Esophagus squamous epithelium (tissue), 5 donors: ENCODE measurements at places on chromosomes 4 and X. TPM values are rescaled to one million over a fixed set of nuclear protein-coding genes. Genes with fewer than 3 reads are reported as not detected.

- no peak for DNase-seq
Measured at GRCh38 chr4:172173206-172173605, 360.0 kb downstream of the GALNTL6 start.

DNA sequence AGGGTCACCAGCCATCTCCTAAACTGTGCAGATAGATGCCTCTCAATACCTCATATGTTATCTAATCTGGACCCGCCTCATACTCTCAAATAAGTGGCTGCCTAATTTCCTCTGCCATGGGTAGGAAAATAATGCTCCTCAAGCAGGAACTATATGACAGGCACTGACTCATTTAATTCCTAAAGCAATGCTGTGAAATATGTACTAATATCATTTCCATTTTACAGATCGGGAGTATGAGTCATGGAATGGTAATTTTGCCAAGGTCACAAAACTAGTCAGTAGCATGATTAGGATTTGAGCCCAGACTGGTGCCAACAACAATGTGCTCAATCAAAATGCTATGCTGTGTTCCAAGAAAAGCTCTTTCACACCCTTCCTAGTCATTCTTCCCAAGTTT lies 3.0 kb upstream of the NXT2 start:
- no peak for DNase-seq

LRCH2 gene
- total RNA-seq = 0.47 TPM

CT45A10 gene
- total RNA-seq = not detected

DNA sequence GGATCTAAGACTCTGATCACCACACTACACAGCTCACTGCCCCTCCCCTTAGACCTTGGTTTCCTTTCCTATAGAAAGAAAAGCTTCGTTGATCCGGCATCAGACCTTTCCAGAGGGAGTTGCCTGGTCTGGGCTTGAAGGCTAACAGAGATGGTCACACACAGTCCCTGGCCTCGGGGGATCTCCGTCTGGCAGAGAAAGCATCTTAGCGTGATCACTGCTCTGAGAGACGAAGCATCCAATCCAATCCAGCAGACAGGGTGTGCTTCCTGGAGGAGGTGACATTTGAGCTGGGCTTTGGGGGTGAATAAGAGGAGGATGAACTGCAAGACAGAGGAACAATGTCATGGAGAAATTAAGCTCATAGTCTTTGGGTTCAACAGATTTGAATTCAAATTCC lies 49.5 kb downstream of the HTRA3 start:
- no peak for DNase-seq

CCSER1 gene
- 12.4 TPM for total RNA-seq

GRCh38 chr4:791898-792625 lies 33.9 kb downstream of the CPLX1 start:
- DNase-seq = no peak

NSG1 gene
- 21.2 TPM for total RNA-seq

HSFX4 gene
- total RNA-seq = not detected

HTN3 gene
- not detected for total RNA-seq

- no peak for DNase-seq
Measured at GRCh38 chr4:141609243-141609642, 27.1 kb upstream of the IL15 start.

DNA sequence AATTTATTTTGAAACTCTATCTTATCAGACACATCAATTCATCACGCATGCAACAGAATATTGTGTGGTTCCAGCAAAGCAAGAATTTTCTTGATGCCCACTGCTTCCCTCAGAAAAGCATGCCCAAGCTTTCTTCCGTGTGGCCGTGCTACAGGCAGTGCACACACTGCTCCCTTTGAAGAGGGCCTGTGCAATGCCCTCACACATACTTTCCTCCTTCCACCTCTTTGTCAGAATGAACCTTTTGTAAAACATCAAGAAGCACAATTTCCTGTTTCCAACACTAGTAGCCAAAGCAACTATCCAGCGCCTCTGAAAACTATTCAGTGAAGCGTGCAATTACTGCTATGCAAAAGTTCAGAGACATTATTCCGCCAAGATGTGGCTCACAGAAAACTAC lies 201.7 kb downstream of the NLGN4X start:
- DNase-seq = no peak

- no peak for DNase-seq
Measured at GRCh38 chr4:147862043-147862692, 130.3 kb downstream of the ARHGAP10 start.

GRCh38 chr4:154277172-154277571 lies 214.4 kb downstream of the DCHS2 start:
- DNase-seq = no peak

DNA sequence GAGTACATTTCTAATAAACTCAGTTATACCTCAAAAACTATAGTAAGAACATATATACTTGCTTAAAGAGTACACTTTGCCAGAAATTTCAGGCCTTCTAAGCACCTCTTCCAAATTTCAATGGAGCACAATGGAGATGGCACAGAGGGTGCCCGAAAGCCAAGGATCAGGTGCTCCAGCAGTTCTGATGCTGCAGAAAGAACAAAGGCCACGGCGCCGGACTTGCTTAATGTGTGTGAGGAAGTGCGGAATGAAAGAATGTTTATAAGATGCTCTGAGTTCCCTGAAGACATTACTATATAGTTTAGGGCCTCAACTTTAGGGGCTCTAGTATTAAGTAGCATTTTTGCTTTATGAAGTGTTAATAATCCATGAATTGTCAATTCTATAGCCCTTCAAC lies 44.3 kb downstream of the GASK1B start:
- DNase-seq = no peak

GRCh38 chr4:71830-72229 lies 18.7 kb downstream of the ZNF595 start:
- DNase-seq = no peak

DNA sequence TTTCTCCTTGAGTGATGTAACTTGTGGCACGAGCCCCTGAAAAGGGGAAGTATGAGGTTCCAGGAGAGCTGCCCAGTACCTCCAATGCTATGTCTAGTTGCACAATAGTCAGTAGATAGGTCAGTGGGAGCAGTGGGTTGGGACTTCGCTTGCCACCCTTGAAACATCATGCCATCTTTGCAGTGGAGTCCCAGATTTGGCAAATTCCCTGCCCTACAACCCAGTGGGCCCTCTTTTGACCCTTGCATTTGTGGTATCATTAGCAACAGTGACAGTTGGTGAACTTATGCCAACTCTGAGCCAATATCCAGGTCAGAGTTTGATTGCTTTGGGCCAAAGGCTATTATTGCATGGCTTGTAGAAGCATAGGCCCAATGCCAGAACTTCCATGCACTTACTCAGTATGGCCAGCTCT lies 12.3 kb downstream of the FHL1 start:
- no peak for DNase-seq

SPANXN4 gene
- total RNA-seq = not detected

NALF2 gene
- not detected for total RNA-seq

PF4V1 gene
- not detected for total RNA-seq

- no peak for DNase-seq
Measured at GRCh38 chrX:25925946-25926345, 212.2 kb upstream of the MAGEB18 start.

GRCh38 chr4:7375427-7375826 lies 59.3 kb downstream of the PSAPL1 start:
- no peak for DNase-seq

HNRNPH2 gene
- total RNA-seq = 45.8 TPM

DNA sequence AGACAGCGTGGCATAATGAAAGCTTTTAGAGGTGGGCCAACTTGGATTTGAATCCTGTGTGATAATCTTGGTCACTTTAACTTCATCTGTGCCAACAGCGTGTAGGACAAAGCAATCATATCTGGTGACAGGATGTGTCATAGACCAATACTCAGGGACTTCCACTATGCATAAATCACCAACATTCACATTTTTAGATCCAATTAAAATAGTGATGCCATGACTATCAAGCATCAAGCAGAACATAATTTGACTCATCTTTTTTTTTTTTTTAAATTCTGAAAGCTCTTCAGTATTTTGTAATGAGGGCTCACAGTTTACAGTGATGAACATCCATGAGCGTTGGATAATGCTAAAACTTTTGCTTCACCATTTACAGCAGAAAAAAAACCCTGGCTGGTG lies 27.3 kb upstream of the RAPGEF2 start:
- no peak for DNase-seq

PAGE5 gene
- not detected for total RNA-seq

TSPAN7 gene
- total RNA-seq = 28.4 TPM

- DNase-seq = no peak
Measured at GRCh38 chrX:132732236-132732635, 226.2 kb downstream of the HS6ST2 start.

- DNase-seq = no peak
Measured at GRCh38 chr4:174099712-174100111, 183.8 kb downstream of the FBXO8 start.

HAUS3 gene
- 8.9 TPM for total RNA-seq

- DNase-seq = no peak
Measured at GRCh38 chrX:136203438-136203837, 47.8 kb downstream of the MAP7D3 start.

- no peak for DNase-seq
Measured at GRCh38 chrX:40468033-40468846, 112.5 kb upstream of the ATP6AP2 start.

DNA sequence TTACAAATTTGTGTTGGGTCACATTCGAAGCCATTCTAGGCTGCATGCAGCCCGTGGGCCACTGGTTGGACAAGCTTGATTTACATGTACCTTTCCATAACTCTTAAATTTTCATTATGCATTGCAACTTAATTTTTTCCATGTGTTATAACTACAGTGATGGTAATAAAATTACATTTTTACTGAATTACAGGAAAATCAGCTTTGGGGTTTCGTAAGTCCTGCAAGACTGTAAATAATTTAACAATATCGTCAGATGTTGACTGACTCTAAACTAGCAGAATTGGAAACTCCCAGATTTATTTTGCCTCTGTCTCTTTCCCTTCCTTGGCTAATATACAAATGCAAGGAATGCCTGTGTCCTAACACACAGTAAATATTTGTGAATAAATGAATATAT lies 88.0 kb upstream of the RAPGEF2 start:
- DNase-seq = no peak

GRCh38 chrX:123854329-123854728 lies 5.5 kb upstream of the XIAP start:
- no peak for DNase-seq

- DNase-seq = no peak
Measured at GRCh38 chr4:183130328-183131155, 31.5 kb downstream of the WWC2 start.

DNA sequence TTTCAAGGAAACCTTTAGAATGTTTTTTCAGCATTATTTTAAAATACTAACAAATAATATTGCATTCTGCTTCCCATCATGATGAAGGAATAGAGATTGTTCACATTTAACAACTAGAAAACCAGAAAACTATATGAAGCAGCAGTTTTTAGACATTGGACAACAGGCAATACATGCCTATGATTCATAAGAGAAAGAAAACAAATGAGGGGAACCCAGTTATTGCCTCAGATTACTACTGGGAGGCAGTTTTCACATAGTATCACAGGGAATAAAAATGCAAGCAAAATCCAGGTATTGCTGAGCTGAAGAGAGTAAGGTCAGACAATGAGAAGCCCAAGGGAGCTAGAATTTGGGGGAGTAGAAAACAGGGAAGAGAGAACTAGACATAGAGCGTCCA lies 373.6 kb downstream of the MAPK10 start:
- DNase-seq = no peak

PCDH11X gene
- not detected for total RNA-seq

DNA sequence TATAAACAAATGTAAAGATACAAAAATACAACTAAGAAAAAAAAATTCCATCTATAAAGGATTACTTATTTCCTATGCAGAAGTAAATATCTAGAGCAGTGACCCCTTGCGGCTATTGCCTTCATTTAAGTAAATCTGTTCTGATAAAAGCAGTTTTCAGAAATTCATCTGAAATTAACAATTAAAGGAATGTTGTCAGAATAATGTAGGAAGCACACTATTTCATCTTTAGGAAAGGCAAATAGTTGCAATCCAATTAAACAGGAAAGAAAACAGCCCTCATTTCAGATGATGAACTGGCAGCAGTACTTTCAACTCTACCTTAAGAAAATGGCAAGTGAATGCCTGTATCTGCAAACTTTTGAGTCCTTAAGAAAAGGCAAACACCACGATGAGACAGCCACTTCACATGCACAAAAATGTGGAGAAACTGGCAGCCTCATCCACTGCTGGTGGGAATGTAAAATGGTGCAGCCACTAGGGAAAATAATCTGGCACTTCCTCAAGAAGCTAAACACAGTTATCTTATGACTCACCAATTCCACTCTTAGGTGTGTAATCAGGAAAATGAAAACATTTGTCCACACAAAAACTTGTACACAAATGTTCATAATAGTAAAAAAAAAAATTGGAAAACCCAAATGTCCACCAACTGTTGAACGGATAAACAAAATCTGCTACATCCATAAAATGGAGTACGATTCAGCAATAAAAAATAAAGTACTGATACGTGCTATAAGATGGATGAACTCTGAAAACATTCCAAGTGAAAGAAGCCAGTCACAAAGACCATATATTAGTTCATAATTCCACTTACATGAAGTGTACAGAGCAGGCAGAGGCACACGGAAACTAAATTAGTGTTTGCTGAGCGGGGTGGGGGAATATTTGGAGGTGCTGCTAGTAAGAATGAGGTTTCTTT lies 2.0 kb upstream of the THAP9 start:
- DNase-seq = no peak

DNA sequence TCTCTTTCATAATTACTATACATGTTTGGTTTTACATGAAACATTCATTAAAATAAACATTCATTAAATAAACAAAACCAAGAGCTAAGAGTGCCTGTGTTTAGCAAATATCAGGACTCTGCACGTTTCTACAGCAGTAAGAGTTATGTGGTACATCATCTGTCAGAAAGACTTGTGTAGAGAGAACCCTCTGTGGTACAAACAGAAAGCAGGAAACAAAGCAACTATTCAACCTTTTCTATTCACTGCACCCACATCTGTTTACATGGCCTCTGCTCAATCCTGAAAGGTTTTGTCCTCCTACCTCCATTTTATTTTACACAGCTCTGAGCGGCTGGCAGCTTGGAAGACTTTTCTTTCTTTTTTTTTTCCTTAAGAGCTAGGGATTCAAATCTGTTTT lies 90.7 kb upstream of the PCDH18 start:
- no peak for DNase-seq
